A172 (cell line): ENCODE measurements at places on chromosomes 16 and 17.

GRCh38 chr16:67528222-67528869 lies at the start of gene RIPOR1:
RIPOR1 (plus strand) TSS chr16:67528829; CDS start chr16:67538447, 9,618 bp downstream.
- no peak for DNase-seq

DNA sequence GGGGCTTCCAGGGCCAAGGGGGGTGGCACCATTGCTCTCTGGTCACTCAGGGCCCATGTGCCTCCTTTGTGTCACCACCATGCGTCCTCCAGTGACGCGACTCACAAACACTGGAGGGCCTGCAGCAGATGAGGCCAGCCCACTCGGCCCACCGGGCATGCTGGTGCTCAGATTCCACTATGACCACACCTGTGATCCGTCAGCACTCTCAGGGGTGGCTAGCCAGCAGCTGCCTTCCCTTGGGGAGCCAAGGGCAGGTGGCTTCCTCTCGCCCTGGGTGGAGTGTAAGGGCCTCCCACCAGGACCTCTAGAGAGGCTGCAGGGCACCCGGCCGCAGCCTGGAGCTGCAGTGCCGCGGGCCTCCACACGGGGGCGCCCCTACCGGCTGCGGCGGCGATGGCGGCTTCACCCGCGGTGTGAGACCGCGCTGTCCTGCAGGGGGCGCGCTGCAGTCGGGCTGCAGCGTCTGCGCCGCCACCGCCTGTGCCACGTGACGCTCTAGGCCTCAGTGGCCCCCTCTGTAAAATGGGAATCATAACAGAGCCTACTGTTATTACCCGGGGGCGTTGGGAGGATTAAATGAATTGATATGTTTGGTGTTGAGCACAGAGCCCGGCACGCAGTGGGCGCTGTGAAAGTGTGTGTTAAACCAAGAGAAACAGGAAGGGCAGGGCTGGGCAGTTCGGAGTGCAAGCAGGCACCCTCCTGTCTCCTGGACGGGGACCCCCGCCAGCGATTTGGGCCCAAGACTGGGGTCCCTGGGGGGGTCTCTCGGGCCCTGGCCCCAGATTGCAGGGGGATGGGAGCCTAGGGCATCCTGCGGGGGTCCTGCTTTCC lies 192.4 kb upstream of the GSE1 start:
- DNase-seq, result no peak

DNA sequence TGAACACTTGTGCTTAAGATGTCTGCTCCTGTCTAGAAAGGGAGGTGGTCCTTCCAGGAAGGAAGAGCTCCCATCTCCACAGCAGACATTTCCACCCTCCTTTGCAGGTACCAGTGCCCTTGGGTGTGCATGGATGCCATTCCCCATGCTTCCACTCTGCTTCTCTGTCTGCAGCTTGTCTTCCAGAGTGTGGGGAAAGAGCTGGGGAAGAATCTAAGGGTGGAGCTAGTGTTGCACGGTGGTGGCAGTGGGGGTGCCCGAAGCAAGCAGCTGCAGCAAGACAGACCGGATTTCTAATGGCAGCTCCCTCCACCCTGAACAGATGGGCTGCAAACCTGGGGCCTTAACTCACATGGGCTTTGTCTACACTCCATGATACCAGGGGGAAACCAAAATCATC lies 22.6 kb upstream of the HOXB13 start:
- DNase-seq, result no peak

- no peak for DNase-seq
Measured at GRCh38 chr16:2816751-2817339, at the start of gene PRSS21. PRSS21 (plus strand) TSS chr16:2817237; CDS start chr16:2817269, 32 bp downstream.

DNA sequence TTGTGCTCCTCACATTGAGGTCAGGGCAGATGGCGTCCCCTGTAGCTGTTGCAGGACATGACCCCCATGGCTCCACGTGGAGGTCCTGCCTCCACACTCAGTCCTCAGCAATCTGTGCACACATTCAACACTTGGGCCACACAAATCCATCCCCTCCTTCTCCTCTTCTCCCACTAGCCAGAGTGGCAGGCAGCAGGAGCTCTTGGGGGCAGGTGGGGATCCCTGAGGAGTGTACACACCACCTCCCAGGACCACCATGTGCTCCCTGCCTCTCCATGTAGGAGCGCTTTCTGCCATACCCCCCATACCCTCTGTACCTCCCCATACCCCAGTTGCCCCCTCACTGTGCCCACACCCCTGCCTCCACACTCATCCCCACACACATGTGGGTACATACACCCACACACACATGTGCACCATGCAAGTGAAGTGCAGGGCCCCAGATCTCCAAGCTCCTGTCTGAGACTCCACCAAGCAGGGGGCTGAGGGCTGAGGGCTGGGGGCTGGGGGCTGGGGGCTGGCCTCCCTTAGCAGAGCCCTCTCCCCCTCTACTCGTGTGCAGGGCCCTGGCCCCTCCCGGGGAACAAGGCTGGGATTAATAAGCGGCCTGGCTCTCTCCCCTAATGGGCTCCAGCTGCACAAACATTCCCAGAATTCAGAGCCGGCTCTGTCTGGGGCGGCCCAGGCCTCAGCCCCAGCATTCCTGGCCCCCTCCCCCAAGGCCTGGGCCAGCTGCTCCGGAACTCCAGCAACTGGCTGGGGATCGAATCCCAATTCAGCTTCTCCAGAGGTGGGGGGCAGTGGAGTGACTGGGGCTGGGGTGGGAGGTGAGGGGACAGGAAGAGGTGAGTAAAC lies 48.2 kb upstream of the MEIOC start:
- no peak for DNase-seq

DNA sequence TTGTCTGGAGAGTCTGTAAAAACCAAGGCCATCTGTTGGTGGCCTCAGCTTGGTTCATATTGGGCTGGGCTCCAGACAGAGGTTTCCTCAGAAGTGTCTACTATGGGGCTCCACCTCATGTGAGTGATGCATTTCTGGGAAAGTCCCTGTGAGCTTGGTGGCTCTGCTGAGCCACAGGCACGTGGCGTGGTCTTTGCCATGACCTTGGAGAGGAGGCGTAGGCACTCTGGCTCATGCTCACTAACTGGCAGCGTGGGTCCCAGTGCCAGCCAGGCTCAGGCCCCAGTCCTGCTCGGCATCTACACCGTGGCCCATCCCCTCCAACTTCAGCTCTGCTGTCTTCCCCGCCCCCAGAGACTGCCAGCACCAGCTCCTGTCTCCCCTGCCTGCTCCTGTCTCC lies 10.7 kb upstream of the SMTNL2 start:
- peak; percentile 73 for DNase-seq

- DNase-seq, result no peak
Measured at GRCh38 chr16:3992297-3993051, 112.0 kb upstream of the CREBBP start.

DNA sequence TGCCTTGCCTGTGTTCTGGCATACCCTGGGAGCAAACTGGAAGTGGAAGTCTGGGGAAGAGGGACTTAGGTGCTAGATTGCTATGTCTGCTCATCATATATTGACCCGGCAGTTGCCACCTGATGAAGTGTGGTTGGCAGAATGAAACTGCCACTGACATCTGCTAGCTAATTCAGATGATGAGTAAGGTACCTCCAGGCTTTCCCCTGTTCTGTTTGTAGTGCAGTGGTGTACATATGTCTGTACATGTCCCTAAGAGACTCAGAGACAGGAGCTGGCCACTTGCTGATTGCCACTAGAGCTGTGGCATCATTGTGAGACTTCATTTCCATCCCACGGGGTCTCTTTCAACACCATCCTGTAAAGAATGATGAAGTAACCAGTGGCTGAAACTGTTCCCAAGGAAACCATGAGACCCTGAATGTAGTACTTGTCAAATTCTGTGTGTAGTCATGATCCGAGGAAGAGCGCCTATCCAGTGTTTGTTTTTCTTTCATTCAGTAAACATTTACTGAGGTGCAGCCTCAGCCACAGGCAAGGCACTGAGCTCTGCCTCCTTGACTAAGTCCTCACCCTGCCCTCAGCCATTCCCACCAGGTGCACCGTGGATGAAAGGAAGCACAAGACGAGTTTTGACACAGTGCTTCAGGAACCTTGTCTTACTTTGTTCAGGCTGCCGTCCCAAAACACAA lies 13.2 kb downstream of the CLUAP1 start:
- DNase-seq, result no peak

DNA sequence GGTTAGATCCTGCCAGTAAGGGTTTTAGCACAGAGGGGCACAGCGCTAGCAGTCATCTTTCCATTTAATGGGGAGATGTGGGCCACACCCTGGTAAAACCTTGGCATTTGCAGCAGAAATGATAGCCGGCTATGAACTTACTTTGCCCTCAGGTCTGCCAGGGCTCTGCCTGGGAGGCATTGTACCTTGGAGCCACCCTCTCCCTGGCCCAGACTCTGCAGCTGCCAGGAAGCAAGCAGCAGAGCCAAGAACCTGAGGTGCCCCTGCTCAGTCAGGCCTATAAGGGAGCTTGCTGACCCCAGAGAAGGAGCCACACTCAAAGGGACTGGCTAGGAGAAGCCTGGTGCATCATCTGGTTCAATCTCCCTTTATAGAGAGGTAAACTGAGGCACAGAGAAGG lies 23.7 kb upstream of the PHF12 start:
- no peak for DNase-seq

GRCh38 chr17:74161503-74161875 lies 42.0 kb upstream of the RPL38 start:
- no peak for DNase-seq

DNA sequence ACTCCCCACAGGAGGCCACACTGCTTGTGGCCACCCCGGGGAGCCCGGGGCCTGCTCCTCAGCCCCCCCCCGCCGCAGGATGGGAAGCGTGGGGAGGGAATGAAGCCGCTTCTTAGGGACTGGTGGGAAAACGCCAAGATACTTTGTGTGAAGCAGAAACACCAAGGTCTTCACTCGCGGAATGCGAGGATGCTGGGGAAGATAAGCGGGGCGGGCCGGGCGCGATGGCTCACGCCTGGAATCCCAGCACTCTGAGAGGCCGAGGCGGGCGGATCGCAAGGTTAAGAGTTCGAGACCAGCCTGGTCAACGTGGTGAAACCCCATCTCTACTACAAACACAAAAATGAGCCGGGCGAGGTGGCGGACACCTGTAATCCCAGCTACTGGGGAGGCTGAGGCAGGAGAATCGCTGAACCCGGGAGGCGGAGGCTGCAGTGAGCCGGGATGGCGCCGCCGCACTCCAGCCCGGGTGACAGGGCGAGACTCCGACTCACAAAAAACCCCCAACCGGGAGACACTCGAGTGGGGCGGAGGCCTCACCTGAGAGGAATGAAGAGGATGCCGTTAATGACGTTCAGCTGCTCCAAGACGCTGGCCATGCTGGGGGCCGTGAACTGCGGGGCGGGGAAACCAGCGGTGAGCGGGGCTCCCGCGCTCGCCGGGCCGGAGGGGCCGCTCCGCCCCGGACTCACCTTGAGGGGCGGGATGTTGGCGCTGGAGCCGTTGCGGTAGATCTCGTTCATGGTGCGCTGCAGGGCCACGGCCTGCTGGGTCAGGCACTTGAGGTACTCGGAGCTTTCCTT lies 20.3 kb downstream of the CLUH start:
- no peak for DNase-seq

DNA sequence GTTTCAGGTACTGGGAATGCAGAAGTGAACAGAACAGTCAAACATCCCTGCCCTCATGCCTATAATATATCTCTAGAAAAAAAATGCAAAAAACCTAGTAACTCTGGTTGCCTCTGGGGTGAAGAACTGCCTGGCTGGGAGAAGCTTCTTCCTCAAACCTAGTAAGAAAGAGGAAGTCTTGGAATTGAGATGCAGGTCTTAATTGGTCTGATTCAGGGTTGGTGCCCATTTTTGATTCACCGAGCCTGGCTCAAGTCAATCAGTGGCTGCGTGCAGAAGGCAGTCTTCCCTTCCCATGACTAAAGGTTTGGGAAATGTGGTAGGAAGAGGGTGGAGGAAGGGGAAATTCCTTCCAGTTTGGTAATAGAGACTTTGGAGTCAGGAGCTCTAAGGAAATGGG lies 22.4 kb downstream of the CDRT15 start:
- no peak for DNase-seq

DNA sequence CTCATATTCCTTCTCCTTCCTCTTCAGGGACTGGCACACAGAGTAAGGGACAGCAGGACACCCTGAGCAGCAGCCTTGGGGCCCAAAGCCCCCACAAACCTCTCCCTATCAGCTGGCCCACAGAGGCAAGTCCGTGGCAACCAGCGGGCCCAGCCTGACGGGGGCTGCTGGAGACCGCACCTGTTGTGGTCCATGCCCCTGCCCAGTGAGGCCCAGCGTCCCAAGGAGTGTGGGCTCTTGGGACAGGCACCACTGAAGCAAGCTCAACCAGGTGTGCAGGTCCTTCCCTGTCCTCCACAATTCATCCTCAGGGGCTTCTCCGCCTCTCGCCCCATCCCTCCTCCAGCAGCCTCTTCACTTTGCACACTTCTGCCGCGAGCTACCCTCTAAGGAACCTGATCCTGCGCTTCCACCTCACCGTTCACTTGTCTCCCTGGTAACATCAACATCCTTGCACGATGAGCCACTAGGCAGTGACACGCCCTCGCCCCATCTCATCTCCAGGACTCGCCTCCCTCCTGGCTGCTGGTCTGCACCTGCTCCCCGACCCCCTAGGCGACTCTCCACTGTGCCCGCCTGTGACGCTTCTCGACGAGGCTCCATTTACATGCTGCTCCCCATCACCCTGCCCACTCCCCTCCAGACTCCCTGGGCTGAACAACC lies 12.7 kb downstream of the MNT start:
- no peak for DNase-seq

DNA sequence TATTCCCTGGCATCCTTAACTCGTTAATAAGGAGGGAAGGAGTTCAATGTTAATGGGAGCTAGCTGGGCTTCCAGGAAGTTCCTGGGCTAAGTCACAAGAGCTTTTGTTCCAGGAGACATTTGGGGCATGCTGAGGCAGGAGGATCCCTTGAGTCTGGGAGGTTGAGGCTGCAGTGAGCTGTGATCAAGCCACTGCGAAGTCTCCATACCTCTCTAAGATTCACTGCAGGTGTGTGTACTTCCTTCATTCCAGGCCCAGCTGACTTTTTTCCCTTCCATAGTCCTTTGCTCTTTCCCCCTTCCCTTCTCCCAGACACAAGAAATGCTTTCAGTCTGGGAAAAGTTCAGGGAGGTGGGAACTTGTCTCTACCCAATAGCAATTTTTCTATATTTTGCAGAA lies 489.8 kb downstream of the NPIPA7 start:
- no peak for DNase-seq

- DNase-seq, result no peak
Measured at GRCh38 chr17:17453088-17453487, 23.7 kb upstream of the MED9 start.

DNA sequence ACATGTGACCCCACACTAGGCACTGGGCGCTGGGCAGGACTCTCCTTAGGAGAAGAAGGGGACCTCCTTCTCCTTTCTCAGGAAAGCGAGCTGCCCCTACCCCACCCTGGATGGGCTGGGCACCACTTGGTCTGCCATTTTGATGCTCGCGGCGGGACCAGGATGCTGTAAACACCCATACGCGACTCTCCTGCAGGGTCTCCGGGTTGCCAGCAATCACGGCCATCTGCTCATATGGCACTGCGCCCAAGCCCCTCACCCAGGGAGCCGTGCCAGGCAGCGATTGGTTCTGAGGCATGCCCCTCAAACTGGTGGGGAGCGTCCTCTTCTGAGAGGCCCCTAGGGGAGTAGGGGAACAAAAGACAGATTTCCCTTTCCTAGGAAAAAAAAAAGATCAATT lies 99.0 kb downstream of the C16orf78 start:
- DNase-seq, result no peak

- peak; percentile 29 for DNase-seq
Measured at GRCh38 chr16:71762186-71762585, 37.7 kb upstream of the PHLPP2 start.

GRCh38 chr16:89498839-89499238 lies 8.5 kb upstream of the ANKRD11 start:
- DNase-seq, result no peak
